ENCODE measurements at places on chromosomes 7 and 10. TPM values are rescaled to one million over a fixed set of nuclear protein-coding genes. Genes with fewer than 3 reads are reported as not detected.

DNA sequence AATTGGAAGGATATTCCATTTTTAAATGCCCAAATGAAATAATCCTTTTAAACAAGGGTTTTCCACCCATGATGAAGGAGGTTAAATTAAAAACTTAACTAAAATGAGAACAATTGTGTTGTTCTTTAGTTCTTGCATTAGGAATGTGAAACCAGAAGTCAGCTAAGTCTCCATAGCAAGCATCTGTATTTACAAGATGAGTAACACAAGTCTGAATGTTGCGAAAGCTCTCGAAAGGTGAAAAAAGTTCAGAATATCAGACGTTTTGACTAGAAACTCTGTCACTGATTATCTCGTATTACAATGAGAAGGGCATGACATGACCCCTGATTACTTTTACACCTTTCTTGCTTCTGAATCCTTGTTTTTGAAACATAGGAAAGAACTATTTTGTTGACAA, 149.6 kb downstream of the BICC1 start:
- no peak for DNase-seq

DNA sequence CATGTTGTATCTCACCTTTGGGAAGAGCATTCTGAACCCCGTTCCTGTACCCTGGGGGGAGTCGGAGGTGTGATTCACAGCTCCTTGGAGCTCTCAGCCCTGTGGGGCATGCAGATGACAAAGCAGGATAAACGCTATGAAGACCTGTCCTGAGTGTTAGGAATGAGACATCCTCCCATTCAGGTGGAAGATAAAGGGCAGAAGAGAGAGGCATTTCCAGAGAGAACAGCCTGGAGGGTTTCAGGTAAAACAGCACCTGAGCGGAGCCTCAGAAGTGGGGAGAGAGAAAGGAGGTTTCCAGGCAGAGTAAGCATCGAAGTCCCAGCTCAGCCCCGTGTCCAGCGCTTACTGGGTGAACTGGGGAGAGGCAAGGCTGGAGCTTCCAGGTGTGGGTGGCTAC, 288.9 kb downstream of the KLF6 start:
- no peak for DNase-seq

GRCh38 chr10:78604286-78604685, 464.5 kb upstream of the ZMIZ1 start:
- DNase-seq: no peak

GRCh38 chr10:96380821-96381220, 22.0 kb upstream of the OPALIN start:
- no peak for DNase-seq

- no peak for DNase-seq
Measured at GRCh38 chr10:130930821-130931220, 380.7 kb downstream of the TCERG1L start.

DNA sequence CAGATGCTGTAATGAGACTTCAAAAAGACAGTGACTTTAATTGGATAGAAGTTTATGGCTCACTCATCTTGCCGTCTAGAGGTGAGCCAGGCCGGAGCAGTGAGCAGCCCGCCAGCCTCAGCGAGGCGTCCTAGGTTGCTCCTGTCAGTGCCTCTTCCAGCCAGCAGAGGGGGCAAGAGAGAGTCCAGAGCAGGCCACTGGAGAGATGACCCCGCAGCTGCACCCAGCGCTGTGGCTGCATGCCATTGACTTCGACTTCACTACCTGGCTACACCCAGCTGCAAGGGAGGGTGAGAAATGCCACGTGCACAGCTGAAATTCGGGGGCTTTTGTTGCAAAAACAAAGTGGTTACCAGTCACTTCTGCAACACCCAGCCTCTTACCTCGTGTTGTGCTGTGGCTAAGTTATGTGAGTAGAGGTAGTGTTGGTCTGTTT, 26.5 kb downstream of the NUB1 start:
- DNase-seq: peak; percentile 73

DNA sequence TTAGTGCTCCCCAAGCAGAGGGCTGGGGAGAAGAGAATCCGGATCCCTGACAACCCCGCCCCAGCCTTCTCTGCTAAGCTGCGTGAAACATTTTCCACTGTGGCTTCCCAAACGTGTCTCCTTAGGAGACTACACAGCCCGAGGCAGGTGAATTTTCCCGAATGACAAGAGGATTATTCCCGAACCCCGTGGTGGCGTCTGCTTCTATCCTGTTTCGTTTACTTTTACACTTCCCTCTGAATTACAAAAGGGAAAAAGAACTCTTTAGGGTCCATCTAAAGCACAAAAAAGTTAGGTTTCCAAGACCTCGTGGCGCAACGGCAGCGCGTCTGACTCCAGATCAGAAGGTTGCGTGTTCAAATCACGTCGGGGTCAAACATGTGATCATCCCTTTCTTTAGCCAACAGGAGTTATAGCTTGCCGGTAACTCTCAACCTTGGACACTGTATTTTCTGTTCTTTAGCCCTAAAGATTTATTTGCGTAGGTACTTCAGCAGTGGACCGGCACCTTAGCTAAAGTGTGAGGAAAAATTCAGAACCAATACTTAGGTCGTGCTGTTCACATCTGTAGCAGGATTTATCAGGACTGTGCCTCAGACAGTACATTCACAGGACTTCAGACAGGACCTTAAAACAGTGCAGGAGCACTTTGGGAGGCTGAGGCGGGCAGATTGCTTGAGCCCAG, 3.2 kb upstream of the ZNF789 start:
- no peak for DNase-seq

DNA sequence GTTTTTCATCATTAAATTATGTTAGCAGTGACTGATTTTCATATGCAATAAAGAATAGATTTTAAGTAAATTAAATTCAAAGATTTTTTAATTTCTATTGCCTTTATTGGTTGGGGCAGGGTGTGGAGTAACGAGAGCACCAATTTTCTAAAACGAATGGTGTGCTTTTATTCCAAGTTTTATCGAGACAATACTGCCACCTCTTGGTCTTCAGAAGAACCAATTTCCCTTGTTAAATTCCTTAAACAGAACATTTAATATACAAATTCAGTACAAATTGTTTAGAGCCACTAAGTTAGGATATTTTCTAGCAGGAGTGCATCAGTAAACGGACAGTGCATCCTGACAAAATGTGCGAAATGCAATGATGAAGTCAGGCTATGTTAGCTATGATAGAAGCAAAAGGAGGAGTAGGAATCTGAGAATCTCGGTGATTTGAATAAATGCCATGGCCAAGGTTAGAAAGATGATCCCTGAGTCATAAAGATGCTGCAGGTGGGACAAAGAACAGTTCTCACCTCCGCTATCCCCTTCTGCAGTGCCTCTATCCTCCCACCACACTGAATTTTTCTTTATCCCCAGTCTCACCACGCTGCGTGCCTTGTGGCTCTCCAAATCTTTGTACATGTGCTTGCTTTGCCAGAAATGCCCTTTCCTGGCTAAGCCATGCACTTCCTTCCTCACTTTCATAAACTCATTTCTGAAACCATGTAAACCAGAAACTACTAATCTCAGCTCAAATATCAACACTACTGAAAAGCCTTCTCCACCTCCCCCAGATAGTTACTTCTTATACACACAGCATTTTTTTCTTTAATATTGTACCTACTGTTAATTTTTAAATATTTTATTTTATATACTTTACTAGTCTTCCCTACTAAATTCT, 31.9 kb upstream of the AGBL3 start:
- DNase-seq: peak; percentile 34

GRCh38 chr10:93417921-93418320, 64.2 kb downstream of the MYOF start:
- DNase-seq: no peak

GRCh38 chr10:61786728-61787127, 114.8 kb upstream of the ARID5B start:
- peak; percentile 35 for DNase-seq

- no peak for DNase-seq
Measured at GRCh38 chr7:101300465-101301376, 20.9 kb downstream of the IFT22 start.

DNA sequence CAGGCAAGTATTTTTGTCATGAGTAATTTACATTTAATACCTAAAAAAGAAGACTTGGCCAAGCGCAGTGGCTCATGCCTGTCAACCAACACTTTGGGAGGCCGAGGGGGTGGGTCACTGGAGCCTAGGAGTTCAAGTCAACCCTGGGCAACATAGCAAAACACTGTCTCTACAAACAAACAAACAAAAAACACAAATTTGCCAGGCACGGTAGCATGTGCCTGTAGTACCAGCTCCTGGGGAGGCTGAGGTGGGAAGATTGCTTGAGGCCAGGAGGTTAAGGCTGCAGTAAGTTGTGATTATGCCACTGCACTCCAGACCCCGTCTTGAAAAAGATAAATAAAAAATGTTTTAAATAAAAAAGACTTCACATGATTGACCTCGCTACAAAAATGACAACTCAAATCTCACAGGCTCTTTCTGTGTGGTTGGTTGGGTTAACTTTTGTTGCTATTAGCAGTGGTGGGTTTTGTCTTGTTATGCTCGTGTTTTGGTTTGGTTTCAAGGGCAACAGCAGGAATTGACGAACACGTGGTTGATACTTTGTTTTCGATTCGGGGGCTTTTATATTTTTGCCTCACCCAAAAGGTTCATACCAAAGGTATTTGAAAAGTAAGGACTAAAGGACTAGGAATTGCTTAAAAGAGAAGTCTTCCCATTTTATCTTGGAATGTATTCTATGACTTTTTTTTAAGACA, 227.2 kb upstream of the MKLN1 start:
- DNase-seq: no peak

DNA sequence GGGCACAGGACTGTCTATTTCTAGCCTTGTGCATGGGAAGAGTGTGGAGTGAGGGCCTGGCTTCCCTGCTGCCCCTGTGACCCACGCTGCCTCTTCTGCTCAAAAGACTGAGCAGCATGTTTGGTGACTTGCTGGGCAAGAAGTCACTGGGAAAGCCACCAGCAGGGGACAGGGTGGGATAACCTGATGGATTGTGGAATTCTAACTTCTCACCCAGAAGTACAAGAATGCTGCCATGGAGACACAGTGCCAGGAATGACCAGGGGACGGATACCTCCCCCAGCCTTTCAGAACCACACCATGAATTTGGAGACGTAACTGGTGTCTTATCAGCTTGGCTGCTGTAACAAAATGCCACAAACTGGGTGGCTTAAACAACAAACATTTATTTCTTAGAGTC, 28.4 kb downstream of the GALNTL5 start:
- DNase-seq: no peak

DNA sequence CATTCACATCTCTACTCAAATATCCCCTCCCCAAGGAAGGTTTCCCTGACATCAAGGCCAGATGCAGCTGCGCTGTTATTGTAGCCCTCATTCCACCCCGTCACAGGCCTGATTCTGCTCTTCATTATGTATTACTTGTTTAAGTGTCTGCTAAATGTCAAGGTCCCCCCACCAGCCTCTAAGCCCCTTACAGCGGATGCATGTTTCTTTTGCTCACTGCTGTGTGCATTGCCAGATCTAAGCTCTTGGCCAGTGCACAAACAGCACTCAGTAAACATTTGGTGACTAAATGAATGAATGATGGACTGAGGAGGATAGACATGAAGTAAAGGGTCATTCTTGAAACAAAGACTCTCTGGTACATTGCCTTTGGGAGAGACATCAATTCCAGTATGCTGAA, 90.6 kb downstream of the NEBL start:
- DNase-seq: no peak

DNA sequence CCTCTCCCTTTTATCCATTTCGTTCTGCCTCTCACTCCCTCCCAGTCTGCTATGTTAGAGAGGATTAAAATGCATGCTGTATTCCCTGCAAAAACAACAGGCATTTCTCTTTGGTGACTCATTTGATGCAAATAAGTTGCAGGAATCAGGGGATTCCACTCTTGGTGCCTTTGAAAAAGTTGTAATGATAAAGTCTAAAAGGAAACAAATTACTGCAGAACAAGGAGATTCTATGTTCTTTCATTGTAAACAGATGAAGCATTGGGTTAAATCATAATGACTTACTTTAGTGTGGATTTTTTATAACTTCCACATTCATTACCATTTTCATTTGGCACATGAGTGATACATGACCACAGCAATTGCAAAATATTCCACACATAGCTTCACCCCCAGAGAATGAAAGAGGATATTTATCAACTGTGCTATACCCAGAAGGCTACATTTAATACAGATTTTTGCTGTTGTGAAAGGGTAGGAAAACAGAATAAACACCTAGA, 33.4 kb upstream of the ABLIM1 start:
- DNase-seq: peak; percentile 48

DNA sequence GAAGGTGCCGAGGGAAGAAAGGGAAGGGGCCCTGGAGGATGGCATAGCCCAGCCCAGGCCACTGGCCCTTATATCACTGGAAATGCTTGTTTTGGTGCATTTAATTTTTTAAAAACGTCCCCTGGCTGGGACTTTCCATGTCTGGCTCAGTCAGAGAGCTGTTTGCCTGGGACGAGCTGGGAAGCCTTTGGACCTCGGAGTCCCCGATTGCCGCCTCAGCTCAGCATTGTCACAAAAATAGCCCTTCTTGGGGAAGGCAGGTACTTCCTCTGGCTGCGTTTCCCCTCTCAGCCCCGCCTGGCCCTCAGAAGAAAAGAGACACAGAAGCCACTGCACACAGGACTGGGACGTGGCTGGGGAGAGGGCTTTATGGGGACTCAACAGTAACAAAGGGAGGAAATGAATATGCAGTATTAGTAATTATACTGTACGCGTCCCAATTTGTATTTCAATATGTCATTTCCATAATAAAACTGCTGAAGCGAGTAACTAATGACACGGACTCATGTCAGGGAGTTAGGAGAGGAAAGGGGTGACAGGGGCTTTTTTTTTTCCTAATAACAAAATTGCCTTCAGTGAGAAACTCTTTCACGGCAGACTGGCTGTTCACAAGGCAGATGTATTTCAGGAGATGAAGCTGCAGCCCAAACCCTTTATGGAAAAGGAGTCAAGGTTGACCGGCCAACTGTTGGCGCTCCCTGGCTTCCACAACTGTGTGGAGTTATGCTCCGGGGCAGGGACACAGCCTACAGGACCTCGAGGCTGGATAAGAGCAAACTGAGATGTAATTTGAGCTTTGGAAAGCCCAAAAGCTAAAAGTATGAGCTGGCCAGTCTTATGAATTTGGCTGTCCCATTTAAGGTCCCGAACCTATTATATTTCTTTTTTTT, 31.0 kb upstream of the MXI1 start:
- DNase-seq: peak; percentile 10

DNA sequence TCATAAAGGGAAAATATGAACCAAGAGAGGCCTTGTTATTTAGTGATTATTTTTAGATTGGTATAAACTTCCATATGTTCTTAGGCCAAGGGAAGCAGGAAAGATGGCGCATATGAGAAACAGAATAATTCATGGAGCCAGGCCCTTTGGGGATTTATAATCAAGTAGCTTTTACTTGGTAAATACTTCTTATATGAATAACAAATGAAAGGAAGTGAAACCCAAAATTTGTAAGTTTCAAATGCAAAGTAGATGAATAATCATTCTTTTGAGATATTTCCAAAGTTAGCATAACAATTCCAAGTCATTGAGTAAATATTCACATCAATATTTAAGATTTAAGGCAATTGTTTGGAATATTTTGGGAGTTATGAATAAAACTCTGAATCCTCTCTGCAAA, 13.9 kb upstream of the OPTN start:
- no peak for DNase-seq

- DNase-seq: no peak
Measured at GRCh38 chr10:129796710-129797420, 167.2 kb downstream of the EBF3 start.

GRCh38 chr7:75662579-75663301, 76.0 kb downstream of the HIP1 start:
- DNase-seq: no peak

Gene SMKR1
- 0.13 TPM for total RNA-seq

Gene ABCB1
- 1.0 TPM for total RNA-seq

Gene NAT16
- total RNA-seq: not detected

Gene SNX13
- total RNA-seq: 27.8 TPM

Gene CPA4
- total RNA-seq: not detected

Gene LRRC4
- 0.77 TPM for total RNA-seq

Gene OR9A2
- not detected for total RNA-seq

Gene CDHR1
- total RNA-seq: 0.25 TPM

Gene MUC3A
- total RNA-seq: 0.13 TPM

Gene ITPRID1
- total RNA-seq: not detected

Gene FGFBP3
- total RNA-seq: 0.51 TPM

Data from dermis microvascular lymphatic vessel endothelial cell (primary cell).